ENCODE measurements at places on chromosomes 7 and 10.

DNA sequence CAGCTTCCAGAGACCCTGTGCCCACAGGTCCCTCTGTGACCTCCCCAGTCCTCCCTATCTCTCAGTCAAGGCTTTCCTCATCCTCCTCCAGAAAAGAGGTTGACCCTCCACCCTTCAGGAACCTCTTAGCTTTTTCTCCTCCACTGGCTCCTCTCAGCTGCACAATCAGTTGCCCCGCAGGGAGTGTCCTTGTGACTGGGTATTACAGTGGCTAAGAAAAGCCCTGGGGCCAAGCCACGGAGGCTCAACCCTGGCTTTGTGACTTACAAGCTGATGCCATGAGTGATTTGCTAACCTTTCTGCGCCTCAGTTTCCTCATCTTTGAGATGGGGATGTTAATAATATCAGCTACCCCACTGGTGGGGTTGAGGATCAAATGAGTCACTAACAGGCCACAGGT lies 66.4 kb upstream of the ZMIZ1 start:
- DNase-seq, result no peak

DNA sequence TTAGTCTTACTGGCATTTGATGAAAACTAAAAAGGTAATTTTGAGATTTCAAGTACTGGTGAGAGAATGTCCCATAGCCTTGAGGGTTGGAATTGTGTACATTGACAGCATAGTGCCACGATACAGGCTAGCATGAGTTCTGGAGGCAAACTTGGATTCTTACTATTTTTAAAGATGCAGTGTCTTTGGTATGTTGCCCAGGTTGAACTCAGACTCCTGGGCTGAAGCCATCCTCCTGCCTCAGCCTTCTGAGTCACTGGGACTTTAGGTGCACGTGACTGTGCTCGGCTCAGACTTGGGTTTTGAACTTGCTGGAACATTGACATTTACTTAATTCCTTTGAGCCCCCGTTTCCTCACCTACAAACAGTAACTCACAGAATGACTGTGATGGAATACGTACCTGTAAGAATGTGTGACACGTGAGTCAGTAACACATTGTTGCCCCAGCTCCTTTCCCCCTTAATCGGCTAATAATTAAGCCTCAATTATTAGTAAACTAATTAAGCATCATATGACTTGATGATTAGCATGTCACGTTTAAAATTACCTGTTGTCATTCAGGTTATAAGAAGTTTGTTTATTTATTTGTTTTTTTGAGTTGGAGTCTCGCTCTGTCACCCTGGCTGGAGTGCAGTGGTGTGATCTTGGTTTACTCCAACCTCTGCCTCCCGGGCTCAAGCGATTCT lies 10.6 kb downstream of the DNAJB6 start:
- peak; percentile 16 for DNase-seq

DNA sequence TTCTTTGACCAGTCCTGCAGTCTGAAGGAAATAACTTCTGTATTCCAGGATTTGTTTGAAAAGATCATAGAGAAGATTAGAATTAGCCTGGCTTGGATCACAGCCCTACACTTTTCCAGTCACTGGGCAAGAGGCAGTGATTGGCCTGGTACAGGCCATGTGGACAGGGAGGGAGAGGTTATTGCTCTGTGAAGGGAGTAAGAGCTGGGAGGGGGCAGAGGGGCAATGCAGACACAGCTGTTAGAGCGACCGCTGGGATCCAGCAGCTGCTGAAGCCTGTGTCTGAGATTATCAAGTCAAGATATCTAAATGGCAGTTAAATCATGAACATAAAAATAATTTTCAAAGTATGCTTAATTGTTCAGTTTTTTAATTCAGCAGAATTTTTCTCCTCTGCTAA lies 257.3 kb downstream of the SDK1 start:
- no peak for DNase-seq

DNA sequence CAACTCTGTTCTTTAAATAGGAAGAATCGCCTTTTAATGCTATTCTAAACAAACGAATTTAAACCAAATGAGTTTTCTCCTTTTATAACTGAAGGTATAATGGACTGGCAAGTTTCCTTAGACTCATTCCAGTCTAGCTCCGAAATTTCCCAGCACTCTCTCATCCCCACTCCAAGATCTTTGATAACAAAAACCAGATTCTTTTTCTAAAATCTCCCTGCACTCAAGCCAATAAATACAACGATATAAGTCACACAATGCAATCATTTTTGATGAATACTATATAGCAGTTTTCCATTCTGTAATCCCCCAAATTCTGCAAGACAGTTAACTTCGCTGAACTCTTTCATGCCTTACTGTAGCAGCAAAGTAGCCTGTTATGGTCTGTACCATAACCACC lies 1.9 kb downstream of the OGA start:
- no peak for DNase-seq

DNA sequence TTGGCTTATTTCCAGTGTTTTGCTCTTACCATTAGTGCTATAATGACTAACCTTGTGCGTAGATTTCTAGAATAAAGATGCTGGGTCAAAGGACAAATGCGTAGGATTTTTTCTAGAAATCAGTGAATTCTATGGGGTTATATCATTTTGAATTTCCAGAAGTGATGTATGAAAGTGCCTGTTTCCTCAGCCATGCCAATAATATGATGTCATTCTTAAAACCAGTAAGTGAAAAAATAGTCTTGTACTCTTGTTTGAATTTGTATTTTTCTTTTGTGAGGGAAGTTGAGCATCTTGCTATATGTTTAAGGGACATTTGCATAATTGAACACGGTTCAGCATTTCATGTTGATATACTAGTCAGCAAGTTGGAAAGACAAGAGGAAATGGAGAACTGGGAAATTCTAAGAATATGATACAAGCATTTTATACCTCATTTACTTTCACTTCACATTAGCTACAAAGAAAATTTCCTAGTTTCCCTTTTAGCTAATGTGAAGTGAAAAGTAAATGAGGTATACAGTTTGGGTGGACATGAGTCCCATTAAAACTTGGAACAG lies 3.8 kb upstream of the DNAH11 start:
- DNase-seq, result no peak

- no peak for DNase-seq
Measured at GRCh38 chr7:31071645-31072029, 19.5 kb downstream of the ADCYAP1R1 start.

DNA sequence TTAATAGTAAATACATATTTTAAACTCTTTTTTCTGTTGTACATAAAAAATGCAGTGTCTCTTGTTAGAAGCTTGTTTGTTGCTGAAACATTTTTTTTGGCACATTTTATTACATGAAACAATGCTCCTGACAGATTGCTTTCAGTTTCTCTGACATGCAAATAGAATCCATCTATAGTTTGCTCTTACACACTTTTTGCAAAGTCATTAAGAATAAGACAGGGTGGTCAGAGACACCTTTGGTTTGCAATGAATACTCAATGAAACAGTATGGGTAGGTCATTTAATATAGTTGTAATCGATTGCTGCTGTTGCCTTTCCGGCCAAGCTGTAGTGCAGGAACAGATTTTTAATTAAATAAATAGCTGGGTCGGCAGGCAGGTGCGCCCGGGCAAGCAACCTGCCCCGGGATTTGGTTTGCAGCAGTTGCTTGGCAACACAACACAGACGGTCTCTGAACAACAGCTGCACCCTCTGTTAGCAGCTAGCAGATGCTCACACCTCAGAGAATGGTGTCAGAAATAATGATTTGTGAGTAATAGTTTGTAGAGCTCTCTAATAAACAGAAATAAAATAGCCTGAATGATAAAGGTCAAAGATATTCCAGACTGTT lies 115.7 kb upstream of the CACNA2D1 start:
- DNase-seq, result no peak

GRCh38 chr10:131076356-131076755 lies 235.2 kb downstream of the TCERG1L start:
- DNase-seq, result no peak

DNA sequence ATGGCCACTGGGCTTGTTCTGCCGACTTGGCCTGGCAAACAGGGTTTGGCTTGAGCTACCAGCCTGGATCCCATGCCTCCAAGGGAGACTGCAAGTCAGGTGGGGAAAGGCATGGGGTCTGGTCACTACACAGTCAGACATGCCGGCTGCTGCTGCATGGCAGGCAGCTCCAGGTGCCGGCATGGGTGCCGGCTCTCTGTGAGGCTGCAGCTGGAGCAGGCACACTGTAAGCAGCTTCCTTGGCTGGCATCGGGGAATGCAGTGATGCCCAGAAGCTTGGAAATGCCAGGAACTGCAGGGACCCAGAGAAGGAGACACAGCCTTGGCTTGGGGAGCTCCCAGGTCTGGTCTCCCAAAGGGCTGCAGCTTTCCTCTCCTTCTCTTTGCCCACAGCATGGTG lies 305.5 kb upstream of the NRG3 start:
- no peak for DNase-seq

GRCh38 chr7:143487566-143487965 lies 9.9 kb downstream of the TAS2R41 start:
- no peak for DNase-seq

GRCh38 chr7:1559626-1560590 lies 3.9 kb upstream of the TMEM184A start:
- no peak for DNase-seq

GRCh38 chr7:3240826-3241430 lies 60.1 kb upstream of the SDK1 start:
- DNase-seq, result no peak

GRCh38 chr7:95596198-95597063 lies at the start of gene PDK4:
Gene PDK4, minus strand, starts transcription at chr7:95596516. Its CDS starts 223 bp downstream, at chr7:95596293.
- no peak for DNase-seq

DNA sequence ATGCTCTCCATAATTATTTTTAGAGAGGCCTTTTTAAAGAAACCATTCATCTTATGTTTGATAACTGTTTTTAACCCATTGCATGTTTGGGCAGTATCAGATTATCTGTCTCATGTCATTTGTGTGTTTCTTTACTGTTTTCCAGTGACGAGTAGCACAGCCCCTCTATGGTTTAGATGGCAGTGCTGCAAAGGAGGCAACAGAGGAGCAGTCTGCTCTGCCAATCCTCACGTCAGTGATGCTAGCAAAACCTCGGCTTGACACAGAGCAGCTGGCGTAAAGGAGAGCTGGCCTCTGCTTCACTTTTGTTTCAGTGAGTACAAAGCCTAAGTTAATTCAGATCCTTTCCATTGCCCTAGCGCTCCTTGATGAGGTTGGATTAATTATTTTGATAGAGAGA lies 80.4 kb upstream of the GARIN1A start:
- no peak for DNase-seq

GRCh38 chr10:100734295-100735086 lies 10.9 kb upstream of the PAX2 start:
- no peak for DNase-seq

DNA sequence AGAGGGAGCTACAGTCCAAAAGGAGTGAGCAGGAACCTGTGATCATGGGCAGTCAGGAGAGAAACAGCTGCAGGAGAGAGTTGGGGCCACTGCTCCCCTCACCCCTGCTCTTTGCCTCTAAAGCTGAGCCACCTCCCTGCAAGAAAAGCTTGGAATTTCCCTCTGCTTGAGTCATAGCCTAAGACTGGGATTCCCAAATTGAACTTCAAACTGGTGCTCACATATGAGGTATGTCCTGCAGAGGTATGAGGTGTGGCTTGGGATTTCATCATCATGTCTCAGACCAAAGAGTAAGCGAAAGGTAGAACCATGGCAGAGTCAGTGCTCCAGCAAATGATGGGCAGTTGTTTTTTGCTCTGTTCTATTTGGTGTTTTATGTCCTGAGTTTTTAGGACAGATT lies 237.1 kb upstream of the NRP1 start:
- no peak for DNase-seq

GRCh38 chr10:28619455-28619854 lies 57.9 kb upstream of the BAMBI start:
- DNase-seq, result no peak

DNA sequence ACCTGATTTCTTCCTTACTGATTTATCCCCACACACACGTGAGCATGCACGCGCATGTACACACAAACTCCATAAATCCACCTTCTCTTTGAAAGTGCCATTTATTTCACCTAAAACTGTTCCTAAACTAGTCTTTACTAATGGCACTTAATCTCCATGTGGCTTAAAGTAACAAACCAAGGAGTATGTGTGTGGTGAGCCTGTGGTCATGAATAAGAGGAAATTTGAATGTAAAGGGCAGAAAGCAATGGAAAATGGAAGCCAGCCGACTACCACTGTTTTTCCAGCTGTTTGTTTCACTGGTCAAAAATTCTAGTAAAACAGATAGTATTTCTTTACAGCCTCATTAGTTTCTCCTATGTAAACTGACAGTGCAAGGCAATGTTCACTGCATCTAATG lies 23.8 kb downstream of the SEMA3C start:
- no peak for DNase-seq

GRCh38 chr10:124088915-124089314 lies 4.5 kb downstream of the CHST15 start:
- DNase-seq, result no peak

- DNase-seq, result no peak
Measured at GRCh38 chr10:125091891-125092290, 68.5 kb downstream of the CTBP2 start.

DNA sequence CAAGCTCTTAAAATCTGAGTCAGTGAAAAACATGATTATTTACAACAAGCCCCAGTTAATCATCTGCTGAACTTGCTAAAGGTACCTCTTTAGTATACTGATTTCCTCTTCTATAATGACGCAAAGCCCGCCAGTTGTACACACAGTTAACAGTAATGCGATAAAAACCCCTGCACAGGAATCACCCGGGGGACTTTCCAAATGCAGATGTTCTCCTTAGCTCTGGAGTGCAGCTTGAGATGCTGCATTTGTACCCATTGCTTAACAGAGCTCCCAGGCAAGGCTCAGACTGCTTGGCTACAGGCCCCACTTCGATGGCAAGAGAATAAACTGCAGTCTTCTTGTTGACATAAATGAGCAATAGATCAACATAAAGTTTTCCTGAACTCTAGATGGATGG lies 279.6 kb upstream of the HGF start:
- no peak for DNase-seq

- DNase-seq, result no peak
Measured at GRCh38 chr7:18626086-18626485, 130.5 kb downstream of the HDAC9 start.

GRCh38 chr10:79069325-79070080 lies 737 bp downstream of the ZMIZ1 start:
- peak; percentile 51 for DNase-seq

DNA sequence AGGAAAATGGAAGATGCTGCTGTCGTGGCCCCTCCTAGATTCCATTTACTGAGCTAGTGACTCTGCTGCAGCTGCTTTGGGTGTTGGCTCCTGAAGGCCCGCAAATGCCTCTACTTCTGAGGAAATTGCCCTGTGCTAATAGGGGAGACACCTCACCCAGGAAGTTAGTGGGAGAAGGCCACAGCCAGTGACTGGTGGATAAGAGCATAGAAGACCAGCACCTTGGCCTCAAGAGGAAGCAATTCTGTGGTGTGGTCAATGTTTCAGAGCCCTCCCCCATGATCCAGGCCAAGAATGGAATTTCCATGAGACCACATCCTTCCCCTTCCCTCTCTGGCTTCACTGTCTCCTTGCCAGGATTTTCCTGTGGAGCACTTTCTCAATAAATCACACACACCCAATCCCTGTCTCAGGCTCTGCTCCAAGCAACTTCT lies 25.0 kb upstream of the FZD1 start:
- no peak for DNase-seq

GRCh38 chr10:30775779-30776591 lies 146.4 kb upstream of the LYZL2 start:
- no peak for DNase-seq
